ENCODE measurements at places on chromosomes 1 and 21.
A peak's percentile ranks its signal among the peaks of the same experiment; 100 is the strongest.

DNA sequence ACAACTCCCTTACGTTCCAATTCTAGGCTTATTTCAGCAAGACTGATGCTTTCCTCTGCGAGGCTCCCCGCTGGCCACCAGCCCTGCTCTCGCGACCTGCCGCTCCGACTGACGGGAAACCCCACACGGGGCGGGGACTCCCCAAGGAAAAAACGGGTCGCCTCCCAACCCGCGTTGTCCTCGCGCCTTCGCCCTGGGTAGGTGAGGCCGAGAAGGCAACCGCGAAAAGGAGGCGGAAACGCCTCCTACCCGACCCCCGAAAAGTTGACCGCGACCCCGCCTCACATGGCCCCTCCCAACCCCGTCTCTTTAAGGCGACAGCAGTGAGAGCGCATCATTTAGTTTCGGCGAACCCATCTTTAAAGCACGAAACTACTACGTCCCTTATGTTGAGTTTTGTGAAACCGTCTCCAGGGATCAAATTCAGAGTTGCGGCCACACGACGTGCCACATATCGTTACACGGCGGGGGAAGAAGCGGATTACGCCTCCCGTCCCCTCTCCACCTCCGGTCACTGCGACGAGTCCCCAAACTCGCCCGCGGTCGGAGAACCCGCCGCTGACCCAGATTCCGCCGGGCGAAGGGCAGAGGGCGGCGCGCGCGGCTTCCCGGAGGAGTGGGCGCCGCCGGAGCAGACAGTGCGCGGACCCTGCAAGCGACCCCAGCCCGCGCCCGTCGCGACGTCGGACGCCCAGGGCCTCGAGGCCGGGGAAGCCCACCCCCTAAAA lies 1.2 kb downstream of the ANP32E start:
- peak; percentile 28 for DNase-seq

GRCh38 chr1:168687816-168688215 lies 41.2 kb downstream of the DPT start:
- DNase-seq = no peak

- DNase-seq = no peak
Observed at GRCh38 chr1:214292322-214292721, 11.4 kb downstream of the SMYD2 start.

GRCh38 chr21:34704119-34704518 lies 35.3 kb downstream of the CLIC6 start:
- DNase-seq = no peak

DNA sequence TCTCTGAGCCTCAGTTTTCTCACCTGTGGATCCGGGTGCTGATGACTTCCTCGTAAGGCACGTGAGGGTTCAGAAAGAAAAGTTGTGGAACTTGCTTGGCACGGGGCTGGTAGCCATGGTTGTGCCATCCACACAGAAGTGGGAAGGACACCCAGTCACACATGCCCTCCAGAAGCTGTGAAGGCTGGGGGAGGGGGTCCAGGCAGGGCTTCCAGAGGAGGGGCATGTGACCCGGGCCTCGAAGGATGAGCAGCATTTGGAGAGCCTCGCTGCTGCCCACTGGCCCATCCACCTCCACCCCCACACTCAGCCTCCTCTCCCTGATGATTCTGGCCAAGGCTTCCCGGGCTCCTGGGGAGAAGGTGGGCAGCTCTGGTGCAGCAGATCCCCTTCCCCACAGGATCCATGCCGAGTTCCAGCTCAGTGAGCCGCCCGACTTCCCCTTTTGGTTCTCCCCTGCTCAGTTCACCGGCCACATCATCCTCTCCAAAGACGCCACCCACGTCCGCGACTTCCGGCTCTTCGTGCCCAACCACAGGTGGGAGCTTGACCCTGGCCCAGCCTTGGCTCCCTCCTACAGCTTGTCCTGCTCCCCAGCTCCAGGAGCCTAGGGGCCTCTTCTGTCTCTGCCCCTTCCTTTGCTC lies 9.4 kb downstream of the SELENON start:
- DNase-seq = no peak

DNA sequence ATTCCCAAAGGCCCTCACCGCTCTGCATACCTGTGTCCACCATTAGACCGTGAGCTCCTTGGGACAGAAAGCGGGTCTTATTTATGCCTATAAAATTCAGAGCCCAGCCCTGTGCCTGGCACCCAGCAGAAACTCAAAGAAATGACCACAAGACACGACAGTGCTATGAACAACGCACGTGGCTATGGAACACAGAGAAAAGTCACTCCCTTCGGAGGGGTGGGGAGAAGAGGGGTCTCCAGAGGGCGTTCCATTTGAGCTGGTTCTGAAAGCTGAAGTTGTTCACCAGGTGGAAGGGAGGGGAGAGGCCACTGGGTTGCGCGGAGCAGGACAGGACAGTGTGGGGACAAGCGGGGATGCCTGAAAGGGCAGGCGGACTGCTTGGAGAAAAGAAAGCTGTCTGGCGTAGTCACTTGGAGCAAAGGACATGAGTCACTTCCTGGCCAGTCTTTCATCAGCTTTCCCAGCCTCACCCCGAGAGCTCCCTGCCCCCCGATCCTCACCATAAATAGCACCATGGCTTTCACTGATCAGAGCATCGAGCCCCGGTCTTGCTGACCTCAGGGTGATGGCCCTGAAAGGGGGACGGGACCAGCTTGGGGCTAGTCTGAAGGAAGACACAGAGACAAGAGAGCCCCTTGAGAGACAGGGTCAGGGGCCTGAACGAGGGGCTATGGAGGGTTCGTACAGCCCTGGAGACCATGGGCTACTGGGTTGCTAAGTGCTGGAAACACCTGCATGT lies 28.5 kb downstream of the ECE1 start:
- DNase-seq = no peak

- no peak for DNase-seq
Observed at GRCh38 chr1:162353078-162353477, 23.6 kb downstream of the SPATA46 start.

- no peak for DNase-seq
Observed at GRCh38 chr1:164830628-164831027, 271.6 kb downstream of the PBX1 start.

DNA sequence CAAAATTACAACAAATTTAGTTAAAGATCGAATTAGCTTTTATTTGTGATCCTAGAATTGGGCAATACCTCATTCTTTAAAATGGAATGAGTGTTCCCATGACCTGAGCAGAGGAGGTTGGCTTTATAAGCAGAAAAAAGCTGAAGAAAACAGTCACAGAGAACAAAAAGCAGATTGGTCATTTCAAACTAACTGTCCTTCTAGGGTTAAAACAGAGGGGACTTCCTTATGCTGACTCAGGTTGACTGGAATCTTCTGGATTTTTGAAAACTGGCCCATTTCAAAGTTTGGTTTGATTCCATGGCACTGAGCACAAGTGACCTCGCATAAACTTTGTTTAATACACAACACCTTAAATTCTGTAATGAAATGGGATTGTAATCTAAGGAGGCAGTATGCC lies 17.6 kb downstream of the NFASC start:
- no peak for DNase-seq

DNA sequence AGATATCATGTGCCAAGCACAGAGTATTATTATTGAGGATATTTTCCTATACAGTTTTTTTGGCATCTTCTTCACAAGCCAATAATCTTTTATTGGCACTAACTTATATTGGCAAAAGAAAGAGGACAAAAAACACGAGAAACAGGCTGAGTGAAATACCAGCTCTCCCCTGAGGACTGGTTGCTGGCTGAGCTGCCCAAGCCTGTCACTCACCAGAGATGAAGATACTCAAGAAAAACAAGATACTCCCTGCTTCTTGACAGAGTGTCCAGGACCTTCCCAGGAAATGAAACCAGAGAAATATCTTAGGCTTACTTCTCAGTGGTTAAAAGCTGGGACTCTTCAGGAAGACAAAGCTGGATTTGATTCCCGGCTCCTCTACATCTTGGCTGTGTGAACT lies 35.9 kb upstream of the ATP1B1 start:
- no peak for DNase-seq

DNA sequence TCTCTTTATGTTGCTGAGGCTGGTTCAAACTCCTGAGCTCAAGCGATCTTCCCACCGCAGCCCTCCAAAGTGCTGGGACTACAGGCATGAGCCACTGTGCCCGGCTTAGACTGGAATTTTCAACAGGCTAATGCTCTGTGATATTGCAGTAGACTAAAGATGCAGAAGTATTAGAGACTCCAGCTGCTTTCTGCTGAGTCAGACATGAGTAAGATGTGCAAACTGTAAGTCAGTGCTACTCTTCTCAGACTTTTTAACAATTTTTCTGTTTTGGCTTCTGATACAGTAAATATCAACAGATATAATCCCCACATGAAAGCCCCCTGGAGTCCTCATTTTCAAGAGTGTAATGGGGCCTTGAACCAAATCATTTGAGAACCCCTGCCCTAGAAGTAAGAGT lies 29.3 kb upstream of the NLRP3 start:
- DNase-seq = no peak

- DNase-seq = no peak
Observed at GRCh38 chr1:29900104-29900679, 663.9 kb downstream of the PTPRU start.

DNA sequence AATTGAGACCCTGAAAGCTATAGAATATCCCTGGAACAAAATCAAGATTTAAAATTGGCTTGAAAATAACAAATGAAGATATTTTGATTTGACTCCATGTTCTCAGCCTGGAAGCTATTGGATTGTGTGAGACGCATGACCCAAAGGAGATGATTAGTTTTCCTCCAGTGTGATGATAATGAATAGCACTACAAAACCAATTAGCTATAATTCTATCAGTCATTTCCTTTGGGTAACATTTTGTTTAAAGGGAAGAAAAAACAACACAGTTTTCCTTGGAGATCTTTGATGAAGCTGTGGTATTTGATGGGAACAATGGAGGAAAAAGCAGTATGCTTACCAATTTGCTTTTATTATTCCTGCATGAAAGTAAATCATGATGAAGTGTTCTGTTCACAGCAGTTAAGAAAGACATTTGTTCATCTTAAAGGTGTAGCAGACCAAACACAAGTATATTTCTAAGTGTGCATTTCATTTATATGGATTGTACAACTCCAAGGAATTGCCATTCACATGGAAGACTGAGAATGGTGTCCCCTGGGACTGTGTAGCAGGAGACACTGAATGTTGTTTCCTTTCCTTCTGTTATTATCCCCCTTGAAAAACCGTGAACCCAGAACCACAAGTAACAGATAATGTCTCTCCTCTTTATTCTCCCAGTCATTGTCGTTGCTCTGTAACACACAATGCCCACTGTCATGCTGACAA lies 111.4 kb downstream of the CACHD1 start:
- no peak for DNase-seq

Data from COR-L47 (cell line).